ENCODE measurements at places on chromosomes 2 and 18.

DNA sequence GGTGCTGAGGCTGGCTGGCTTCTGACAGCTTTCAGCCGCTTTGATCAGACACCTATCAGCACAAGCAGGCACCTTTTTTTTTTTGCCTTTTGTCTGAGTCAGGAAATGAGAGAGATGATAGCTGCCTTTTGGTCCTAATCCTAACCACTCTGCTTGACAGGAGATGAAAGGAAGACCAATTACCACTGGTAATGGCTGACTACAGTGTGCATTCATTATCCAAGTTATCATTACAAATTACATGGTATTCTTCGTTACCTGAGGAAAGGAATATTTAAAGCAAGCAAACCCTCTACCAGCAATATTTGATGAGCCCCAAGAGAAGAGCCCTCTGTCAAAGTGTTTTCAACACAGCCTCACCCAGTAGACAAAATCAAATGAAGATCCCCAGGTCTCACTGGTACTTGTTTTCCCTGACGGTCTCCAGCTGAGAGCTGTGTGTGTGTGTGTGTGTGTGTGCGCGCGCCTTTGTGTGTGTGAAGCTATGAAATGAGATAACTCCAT lies 925.7 kb downstream of the DCDC2C start:
- DNase-seq = no peak

DNA sequence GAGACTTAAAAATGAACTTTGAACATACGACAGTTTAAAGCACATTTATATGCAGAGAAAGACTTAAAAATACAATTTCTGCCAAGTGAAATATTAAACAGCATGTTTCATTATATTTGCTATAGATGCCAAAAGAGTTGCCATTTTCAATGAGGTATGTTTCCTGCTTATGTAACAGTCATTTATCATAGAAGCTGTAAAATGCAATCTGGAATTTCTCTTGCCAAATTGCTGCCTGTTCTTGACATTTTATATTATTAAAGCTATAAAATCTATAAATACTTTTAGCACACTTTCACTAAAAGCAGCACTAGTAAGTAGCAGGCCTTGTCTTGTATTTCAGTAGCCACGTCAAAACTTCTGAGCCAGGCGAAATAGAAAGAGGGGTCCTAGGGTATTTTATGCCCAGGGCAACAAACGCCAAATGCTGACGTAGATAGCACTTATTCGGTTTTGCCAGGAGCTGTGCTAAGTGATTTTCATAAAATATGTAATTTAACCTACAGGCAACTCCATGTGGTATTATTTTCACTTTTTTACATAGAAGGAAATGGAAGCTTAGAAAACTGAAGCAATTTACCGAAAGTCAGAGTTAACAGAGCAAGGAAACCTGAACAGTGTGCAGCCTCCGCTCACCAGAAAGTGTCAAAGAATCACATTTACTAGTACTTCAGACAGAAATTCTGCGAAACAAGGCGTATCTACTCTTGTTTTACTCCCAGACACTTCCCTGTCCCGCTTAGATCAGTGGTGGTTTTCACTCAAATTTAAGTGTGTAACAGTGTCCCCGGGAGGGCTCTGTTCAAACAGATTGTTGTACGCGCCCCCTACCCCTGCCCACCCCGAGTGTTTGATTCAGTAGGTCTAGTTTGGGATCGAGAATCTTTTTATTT lies 1.2 kb upstream of the CYP20A1 start:
- no peak for DNase-seq

DNA sequence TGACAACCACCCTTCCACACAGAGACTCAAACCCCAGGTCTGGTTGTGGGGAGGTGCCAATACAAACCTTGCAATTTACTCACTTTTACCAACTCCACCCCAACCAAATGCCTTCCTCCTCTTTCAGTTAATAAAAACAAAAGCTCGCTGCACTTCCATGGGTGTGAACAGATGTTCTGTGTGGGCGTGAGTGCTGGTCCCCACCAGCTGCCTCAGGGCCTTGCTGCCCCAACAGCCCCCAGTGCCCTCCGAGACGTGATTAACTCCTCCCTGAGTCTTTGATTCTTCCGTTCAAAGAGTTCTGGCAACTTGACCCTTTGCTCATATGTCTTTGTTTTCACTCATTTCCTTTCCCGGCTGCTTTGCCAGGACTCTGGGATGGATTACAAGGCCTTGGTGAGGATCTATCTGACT lies 258.9 kb upstream of the CXCR4 start:
- no peak for DNase-seq

DNA sequence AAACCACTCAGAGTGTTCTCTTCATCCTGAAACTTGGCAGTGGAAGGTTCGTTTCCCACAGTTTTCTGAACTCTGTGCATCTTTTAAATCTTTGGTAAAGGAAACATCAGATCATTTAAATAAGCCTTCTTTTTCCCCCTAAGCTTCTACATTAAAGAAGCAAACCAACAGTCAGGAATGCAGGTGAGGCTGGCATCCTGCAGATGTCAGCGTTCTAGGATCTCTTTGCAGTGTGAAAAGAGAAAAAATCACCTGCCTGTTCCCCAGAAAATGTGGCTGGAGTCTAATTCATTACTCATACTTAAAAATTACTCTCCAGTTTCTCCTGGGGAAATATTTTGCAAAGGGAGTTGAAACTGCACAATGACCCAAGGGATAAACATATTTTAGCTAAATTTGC lies 64.5 kb upstream of the ZCCHC2 start:
- no peak for DNase-seq

- DNase-seq = no peak
These were observed 199.8 kb upstream of the NRP2 start for GRCh38 chr2:205482399-205483081.

DNA sequence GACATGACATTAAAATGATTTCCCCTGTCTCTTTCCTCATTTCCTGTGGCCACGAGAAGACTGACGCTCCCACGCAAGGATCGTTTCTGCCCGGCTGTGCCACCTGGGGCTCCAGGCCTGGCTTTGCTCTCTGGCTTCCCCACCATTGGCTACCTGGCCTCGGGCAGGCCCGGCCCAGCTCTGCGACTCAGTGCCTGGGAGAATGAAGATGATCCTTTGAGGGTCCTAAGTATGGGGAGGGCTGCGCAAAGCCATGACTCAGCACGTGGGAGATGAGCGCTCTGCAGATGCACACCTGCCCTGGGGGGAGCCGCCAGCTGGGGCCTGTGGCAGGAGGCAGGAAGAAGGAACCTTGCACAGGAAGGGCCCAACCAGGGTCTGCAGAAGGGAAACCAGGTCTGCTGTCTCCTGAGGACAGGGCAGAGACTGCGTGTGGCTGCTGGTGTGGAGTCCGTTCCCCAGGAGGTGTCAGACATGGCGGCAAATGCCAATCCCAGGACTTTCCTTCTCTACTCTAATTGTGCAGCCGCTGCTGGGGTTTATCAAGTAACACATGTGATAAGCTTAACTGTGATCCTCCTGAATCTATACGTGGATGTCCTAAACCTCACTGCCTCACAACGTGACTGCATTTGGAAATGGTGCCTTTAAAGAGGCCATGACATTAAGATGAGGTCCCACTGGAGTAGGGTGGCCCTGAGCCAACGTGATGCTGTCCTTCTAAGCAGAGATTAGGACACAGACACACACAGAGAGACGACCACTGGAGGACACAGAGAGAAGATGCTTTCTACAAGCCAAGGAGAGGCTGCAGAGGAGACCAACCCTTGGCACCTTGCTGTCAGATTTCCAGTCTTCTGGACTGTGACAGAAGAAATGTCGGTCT lies 32.9 kb downstream of the MBP start:
- DNase-seq = no peak

DNA sequence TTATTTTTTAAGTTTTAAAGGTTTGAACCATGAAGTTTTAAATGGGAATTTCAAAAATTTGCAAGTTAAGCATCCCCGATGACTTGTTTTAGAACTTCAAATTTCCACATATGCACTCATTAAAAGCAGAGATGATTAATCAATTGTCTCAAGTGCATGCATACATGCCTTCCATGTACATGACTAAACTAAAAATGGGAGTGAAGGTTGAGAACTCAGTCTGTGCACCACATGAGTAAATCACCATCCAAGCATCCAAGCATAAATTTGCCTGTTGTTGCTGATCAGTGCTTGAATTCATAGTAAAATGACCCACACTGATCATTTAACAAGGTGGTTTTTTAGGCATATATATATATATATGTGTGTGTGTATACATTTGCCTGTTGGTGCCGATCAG lies 249.8 kb downstream of the ARHGAP15 start:
- DNase-seq = no peak

- DNase-seq = no peak
These were observed 56.5 kb upstream of the TTC39C start for GRCh38 chr18:23958036-23958435.

DNA sequence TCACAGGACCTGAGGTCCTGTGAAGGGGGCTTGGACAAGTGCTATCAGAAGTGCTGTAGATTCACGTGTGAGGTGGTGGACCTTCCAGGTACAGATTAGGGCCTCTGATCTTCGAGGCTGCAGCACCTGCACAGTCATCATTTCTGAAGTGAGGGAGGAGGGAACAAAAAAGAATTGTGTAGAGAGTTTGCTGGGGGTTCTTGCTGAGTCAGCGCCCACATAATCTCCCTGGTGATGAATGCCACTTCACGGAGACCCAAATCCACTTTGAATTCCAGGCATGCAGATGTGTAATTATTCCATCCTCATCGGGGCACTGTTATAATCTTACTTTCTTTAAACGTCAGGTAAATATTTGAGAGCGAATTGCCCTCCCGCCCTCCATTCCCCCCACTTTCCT lies 128.5 kb upstream of the CAPN13 start:
- no peak for DNase-seq

DNA sequence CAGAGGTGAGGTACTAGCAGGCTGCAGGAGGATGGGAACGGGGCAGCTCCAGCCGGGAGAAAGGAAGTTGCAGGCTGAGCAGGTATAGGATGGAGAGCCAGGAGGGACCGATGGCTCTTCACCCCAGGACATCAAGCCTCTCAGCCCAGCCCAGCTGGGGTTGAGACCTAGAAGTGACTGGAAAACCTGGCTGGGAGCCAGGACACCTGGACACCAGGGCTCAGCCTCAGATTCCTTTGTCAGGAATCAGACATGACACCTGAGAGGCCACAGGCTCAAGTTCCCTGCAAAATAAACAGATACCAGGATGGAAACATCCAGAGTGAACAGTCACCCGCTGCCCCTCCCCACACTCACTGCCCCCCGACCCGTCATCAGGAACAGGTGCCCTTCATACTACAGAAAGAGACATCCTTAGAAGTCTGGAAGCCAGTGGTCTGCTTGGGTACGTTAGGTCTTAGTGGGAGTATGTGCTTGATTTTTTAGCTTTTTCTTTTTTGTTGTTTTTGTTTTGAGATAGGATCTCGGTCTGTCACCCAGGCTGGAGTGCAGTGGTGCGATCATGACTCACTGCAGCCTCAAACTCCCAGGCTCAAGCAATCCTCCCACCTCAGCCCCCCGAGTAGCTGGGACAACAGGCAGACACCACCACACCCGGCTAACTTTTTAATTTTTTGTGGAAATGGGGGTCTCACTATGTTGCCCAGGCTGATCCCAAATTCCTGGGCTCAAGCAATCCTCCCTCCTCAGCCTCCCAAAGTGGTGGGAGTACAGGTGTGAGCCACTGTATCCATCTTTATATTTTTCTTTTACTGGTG lies 95.7 kb upstream of the STPG4 start:
- DNase-seq = no peak

- DNase-seq = no peak
These were observed 38.2 kb downstream of the ACVR1 start for GRCh38 chr2:157837851-157838441.

GRCh38 chr2:5959836-5960820 lies 267.9 kb downstream of the SOX11 start:
- no peak for DNase-seq

- DNase-seq = no peak
These were observed 139.8 kb downstream of the LTBP1 start for GRCh38 chr2:33086400-33087015.

DNA sequence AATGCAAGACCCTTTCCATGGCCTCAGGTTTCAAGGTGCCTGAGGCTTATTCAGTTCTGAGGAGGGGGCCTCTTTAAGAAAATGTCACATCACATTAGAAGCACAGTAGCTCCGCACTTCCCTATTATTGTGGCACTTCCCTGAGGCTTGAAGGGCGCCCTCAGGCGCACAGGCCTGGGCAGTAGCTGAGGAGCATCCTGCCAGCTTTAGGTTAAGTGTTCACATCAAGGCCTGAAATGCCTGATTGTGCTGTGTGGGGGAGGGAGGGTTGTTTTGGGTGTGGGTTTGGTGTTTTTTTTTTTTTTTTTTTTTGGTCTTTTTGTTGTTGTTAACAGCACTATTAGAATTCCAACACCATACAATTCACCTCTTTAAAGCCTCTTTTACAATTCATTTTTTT lies 107.9 kb downstream of the CABLES1 start:
- DNase-seq = no peak

GRCh38 chr2:214038186-214038585 lies 372.7 kb upstream of the VWC2L start:
- DNase-seq = no peak

DNA sequence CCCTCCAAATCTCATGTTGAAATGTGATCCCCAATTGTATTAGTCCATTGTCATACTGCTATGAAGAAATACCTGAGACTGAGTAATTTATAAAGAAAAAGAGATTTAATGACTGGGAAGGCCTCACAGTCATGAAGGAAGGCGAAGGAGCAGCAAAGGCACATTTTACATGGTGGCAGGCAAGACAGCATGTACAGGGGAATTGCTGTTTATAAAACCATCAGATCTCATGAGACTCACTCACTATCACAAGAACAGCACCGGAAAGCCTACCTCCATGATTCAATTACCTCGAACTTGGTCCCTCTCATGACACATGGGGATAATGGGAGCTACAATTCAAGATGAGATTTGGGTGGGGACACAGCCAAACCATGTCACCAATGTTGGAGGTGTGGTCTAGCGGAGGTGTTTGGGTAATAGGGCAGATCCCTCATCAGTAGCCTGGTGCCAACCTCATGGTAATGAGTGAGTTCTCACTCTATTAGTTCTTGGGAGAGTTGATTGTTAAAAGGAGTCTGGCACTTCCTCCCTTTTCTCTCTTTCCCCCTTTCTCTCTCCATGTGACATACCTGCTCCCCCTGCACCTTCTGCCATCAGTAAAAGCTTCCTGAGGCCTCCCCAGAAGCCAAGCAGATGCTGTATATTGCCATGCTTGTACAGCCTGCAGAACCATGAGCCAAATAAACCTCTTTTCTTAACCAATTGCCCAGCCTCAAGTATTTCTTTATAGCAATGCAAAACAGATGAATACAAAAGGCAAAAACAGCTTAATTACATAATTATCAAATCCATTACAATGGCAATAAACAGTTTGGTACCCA lies 14.5 kb upstream of the FN1 start:
- DNase-seq = no peak

GRCh38 chr2:54083445-54083844 lies 32.0 kb upstream of the ACYP2 start:
- DNase-seq = no peak

GRCh38 chr2:179410552-179411356 lies 146.1 kb upstream of the SESTD1 start:
- DNase-seq = no peak
